ENCODE measurements at places on chromosomes 13 and 19.

DNA sequence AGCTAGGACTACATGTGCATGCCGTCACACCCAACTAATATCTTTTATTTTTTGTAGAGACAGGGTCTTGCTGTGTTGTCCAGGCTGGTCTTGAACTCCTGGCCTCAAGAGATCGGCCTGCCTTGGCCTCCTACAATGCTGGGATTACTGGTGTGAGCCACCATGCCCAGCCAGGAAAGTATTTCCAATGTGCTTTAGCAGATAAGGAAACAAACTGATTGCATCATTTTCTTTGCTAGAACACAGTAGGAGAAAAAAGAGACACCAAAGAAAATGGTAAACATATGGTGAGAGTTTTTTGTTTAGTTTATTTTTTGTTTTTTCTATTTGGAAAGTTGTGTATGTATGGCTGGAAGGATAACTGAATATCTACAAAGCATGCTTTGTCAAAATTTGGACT lies 46.9 kb upstream of the AKAP11 start:
- no peak for DNase-seq

GRCh38 chr13:40342901-40343300 lies 323.5 kb downstream of the FOXO1 start:
- DNase-seq, result no peak

DNA sequence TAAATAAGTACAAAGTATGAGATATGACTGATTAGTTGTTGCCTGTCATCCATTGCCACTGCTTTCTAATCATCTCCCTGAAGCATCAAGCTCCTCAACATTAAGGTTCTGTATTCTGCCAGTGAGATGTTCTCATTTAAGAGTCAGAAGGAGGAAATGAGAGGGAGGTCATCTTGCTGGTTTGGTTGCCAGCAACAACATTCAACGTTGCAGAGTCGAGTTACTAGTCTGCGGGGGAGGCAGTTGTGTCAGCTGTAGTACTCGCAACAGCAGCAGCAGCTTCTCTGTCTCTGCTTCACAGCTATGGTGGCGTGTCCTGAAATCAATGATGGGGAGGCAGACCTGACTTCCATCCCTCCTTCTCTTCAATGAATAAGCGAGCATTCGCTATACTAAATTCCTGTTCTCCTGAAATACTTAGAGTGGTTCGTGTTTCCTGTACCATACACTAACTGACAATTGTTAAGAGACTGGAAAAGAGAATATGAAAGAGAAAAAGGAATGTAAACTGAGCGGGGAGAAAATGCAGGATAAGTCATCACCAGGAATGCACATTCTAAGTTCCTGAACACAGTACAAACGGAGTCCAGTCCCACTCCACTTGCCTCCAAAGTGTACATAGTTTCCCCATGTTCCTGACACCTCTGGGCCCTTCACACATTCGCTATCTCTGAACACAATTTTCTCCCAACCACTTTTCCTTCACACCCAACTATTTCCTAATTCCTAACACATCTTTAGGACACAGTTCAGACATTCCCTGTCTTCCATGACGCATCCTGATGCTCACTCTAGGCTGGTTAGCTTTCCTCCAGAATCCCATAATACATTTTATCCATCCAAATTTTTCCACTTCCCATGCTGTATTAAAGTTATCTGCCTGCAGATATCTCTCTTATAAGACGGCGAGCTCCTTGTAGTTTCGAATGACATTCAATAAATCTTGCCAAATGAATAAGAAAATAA lies 263.0 kb downstream of the KLF12 start:
- no peak for DNase-seq

GRCh38 chr13:51286135-51287002 lies 53.1 kb upstream of the SERPINE3 start:
- DNase-seq, result peak; percentile 74

- no peak for DNase-seq
Measured at GRCh38 chr13:112132619-112133018, 65.7 kb downstream of the SOX1 start.

DNA sequence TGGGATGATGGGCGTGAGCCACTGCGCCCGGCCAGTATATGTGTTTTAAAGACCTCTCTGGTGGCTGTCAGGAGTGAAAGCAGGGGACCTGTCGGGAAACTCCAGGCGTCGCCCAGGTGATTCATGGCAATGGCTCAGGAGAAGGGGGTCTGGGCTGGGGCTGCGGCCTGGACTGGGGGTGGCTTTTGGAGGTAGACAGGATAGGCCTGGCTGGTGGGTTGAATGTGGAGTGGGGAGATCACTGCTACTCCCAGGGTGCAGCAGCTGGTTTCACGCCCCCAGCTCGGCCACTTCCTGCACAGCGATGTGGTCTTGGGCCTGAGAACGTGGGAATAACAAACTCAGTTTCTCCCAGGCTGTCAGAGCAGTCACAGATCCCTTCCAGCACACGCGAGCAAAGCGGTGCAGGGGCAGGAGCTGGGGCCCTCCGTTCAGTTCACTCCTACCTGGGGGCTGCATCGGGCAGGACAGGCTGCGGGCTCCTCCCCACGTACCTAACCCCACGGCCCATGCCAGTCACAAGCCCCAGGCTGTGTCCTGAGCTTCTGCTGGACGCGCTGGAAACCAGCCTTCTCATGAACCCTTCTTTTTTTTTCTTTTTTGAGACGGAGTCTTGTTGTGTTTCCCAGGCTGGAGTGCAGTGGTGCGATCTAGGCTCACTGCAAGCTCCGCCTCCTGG lies 18.9 kb downstream of the KDM4B start:
- no peak for DNase-seq

DNA sequence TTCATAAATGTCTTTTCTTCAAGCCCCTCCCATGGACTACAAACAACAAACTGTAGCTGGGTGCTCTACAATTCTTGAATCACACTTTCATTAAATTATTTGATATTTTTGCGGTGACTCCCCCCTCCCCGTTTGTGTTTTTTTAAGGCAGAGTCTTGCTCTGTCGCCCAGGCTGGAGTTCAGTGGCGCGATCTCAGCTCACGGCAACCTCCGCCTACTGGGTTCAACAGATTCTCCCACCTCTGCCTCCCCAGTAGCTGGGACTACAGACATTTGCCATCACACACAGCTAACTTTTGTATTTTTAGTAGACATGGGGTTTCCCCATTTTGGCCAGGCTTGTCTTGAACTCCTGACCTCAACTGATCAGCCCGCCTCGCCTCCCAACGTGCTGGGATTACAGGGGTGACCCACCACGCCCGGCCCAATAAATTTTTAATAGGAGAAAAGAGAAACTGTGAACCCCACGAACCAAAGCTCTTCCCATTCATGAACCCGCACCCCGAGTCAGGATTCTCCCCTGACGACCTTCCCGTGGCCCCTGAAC lies 703 bp downstream of the ZNF506 start:
- DNase-seq, result no peak

DNA sequence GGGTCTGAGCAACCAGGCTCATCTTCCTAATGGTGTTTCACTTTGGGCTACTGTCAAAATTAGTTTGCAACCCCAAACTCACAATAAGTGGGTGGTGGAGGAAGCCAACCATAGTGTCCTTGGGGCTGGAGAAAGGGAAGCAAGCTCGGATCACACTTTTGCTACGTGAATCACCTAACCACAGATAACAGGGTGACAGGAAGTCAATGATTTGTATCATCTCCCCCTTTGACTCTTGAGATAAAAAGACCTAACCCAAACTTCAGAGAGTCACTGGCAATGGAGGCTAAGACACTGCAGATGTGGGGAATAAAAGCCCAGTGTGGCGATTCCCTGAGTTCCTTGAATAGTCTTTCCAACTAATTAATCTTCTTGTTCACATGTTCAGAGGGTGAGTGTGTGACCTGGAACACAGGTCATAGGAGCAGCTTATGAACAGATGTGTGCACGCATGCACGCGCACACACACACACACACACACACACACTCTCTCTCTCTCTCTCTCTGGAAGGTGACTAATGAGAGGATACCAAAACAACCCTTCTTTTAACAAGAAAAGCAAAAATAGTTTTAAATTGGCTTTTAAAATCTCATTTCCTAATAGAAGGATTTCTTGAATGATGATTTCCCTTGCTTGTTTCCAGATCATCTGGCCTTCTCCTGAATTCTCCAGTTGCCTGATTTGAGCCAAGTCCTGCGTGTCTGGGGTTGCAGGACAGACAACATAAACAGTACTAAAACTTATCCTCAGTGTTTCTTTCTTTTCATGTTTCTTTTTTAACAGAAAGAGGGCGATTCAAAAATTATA lies 21.2 kb upstream of the DOCK9 start:
- DNase-seq, result no peak

Data from SK-N-DZ (cell line).